ENCODE measurements at places on chromosomes 4 and X.

GRCh38 chr4:109041463-109042360 lies 260.7 kb downstream of the COL25A1 start:
- DNase-seq, result no peak

DNA sequence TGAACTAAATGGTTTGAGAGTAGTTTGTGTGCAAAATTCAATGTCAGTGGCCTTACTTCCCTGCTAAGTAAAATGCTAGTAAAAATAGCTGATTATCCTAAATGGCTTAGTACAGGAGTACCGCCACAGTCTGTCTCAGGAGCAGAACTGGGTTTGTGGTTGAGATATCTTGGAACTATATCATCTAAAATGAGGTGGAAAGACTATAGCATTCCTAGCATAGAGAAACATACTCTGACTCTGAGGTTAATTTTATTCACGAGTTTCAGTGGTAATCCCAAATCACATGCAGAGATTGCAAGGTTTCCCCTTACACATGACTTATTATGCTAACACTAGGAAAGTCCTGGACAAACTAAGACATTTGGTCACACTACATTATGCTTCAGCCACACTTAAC lies 70.4 kb downstream of the OR13H1 start:
- DNase-seq, result no peak

DNA sequence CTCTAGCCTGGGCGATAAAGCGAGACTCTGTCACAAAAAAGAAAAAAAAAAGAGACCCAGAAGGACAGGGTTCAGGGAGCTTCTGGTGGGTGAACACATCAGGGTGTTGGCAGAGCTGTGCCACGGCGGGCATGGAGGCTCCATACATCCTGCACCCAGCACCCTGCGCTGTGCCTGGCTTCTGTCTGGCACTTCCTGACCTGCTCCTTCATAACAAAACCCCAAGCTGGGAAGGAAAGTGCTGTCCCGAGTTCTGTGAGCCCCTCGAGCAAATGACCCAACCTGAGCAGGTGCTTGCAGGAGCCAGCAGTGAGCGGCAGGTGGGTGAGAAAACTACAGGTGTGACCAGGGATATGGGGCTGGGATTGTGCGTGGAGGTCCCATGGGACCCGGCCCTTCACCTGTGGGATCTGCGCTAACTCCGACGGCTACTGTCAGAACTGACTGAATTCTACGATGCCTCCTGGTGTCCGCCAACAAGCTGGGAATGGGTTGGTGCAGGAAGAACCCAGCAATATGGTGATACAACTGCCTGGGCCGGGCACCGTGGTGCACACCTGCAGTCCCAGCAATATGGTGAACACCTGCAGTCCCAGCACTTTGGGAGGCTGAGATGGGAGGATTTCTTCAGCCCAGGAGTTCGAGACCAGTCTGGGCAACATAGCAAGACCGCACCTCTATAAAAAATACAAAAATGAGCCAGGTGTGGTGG lies 18.9 kb downstream of the ASMTL start:
- DNase-seq, result no peak

GRCh38 chr4:186726426-186727168 lies 2.9 kb upstream of the FAT1 start:
- DNase-seq, result no peak

- DNase-seq, result no peak
Measured at GRCh38 chrX:15750611-15751154, 12.6 kb downstream of the CA5B start.

DNA sequence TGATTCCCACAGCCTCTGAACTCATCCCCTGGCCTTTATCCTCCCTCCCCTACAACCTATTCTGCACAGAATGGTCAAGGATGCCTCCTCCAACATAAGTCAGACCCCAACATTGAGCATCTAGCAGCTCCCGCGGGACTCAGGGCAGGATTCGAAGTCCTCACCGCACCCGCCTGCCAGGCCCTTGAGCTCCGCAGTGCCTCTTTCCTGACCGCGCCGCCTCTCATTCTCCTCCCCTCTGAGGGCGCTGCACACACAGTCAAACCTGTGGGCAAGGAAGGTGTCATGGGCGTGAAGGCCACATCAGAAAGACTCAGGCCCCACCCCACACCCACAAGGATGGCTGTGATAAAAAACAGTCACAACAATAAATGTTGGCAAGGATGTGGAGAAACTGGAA lies 84.1 kb downstream of the CPZ start:
- DNase-seq, result no peak

Data from NCI-H1436 (cell line).